Muscle of arm (tissue), 14 donors: ENCODE measurements at places on chromosomes 4 and X. TPM values are rescaled to one million over a fixed set of nuclear protein-coding genes. Genes with fewer than 3 reads are reported as not detected.

DNA sequence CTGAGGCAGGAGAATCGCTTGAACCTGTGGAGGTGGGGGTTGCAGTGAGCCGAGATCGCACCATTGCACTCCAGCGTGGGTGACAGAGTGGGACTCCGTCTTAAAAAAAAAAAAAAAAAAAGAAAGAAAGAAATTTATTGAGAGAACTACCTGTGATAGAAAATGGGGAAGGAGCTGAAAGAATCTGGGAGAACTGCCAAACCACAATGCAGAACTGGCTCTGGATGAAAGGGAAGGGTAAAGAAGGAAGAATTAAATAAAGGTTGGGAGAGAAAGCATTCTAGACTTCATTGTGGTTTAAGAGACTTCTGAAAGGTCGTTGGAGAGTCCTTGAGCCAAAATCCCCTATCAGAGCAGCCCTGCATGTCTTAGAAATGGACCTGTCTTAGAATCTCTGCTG lies 567.9 kb upstream of the HTR2C start:
- DNase-seq: no peak

DNA sequence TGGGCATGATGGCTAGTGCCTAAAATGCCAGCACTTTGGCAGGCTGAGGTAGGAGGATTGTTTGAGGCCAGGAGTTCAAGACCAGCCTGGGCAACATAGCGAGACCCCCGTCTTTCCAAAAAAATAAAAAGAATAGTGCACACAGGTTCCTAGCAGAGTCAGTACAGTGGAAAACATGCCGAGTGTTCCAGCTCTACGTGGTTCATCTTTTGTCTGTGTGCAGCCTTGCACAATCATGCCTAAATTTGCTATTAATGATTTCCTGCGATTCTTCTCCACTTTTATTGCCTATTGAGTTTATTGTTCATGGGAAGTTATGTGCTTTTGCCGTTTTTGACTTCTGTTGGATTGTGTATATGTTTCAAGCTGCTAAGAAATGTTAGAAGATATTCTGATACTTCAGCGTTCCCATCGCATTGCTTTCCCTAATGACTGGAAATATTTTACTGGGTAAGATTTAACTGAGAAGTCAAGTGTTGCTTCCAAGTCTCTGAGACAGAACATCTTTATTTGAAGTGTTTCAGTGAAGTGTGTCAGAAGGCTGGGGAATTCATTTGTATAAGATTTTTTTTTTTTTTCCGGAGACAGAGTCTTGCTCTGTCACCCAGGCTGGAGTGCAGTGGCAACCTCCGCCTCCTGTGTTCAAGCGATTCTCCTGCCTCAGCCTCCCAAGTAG lies 11.3 kb downstream of the DOCK11 start:
- DNase-seq: no peak

DNA sequence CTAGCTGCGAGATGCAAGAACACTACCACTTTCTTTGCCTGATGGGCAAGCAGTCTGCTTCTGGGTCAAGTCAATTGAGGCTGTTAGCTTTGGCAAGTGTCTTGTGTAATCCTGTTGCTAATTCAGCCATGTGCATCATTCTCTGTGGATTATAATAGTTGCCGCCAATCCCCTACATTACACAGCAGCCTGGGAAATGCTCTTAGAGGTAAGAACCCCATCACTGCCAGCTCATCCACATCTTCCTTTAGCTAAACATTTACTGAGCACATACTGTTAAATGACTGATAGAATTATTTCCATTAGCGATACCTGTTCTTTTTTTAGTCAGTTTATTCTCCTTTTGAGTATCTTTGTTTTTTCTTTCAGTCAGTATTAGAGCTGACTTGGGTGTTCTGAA lies 116.2 kb downstream of the CBR4 start:
- no peak for DNase-seq

DNA sequence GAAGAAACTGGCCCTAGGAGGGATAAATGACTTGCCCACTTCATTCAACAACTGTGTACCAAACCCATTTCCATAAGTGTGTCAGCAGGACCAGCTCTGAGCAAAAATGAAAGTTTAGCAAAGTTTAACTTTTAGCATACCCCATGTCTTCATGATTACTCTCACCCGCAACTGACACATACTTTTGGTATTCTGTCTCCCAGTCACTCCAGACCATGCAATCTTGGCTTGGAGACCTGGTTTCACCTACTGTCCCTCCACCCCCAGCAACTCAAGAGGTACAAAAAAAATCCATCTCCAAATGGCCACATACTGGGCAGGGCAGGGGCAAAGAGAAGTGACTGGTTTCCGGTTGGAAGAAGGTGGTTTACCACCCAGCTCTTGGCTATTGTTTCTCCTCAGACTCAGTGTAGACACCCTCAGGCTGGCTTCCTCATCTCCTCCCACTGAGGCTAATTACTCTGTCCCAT lies 79.8 kb downstream of the RLIM start:
- DNase-seq: no peak

- peak; percentile 53 for DNase-seq
Measured at GRCh38 chrX:9341291-9342201, 123.3 kb upstream of the TBL1X start.

- no peak for DNase-seq
Measured at GRCh38 chr4:18056030-18056429, 34.5 kb upstream of the LCORL start.

GRCh38 chr4:98680806-98681205 lies 22.4 kb upstream of the TSPAN5 start:
- no peak for DNase-seq

GRCh38 chr4:61201561-61201960 lies 1.4 kb downstream of the ADGRL3 start:
- DNase-seq: no peak

DNA sequence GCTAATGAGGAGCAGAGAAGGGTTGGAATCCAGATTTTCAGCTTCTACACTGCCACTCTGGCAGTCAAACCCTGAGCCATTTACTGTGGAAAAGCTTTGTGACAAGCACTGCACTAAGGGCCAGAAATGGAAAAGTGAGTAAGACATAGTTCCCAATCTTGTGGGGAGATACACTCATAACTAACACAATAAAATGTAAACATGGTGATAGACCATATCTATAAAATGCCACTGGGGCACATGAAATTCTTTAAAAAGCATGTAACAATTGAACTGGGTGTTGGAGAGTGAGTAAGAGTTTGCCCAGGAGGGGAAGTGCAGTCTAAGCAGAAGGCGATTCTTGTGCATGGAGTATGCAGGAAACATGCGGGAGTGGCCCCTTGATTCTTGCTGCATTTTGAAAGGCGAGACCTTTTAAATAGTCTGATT lies 32.0 kb upstream of the ANXA5 start:
- no peak for DNase-seq

DNA sequence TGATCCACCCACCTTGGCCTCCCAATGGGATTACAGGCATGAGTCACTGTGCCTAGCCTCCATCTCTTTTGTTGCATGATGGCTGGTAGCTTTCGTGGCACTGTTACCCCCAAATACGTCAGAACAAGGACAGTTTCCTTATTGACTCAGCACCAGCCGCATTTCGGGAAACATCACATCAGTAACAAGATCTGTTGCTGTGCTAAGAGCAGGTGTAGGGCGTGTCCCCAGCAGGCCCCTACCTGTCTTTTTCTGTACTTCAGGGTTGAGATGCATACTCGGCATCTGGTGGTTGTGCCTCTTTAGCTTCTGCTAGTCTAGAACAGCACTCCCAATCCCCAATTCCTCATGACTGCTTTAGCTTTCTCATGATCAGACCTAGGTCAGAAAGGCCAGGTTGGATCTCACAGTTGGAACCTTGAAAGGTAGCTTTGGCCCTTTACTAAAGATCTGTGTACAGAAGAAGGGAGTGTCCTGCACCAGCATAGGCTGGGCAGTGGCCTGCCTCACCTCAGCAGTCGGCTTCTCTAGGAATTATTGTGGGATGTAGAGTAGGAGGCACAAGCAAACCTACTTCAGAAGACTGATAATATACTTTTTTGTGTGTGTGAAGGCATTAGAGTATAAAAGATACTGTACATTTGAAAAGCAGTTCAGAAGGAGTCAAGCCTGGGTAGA lies 36.8 kb downstream of the NSD2 start:
- DNase-seq: no peak

DNA sequence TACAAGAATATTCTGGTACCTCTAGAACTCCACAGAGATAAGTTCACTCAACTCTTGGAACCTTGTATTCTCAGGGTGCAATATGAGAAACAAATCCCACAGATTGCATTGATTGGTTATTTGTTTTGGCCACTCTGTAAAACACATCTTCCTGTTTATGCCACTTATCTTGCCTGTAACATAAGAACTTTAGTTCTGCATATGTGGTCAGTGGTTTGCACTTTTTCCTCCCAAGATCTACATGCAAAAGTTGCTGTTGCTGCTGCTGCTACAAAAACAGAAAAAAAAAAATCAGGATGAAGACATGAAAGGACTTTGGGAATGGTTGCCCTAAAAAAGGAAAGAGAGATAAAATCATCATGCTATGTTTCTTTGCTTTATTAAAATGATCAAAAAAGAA lies 9.6 kb downstream of the ODAPH start:
- DNase-seq: no peak

GRCh38 chr4:8817813-8818062 lies 53.9 kb downstream of the HMX1 start:
- DNase-seq: no peak

DNA sequence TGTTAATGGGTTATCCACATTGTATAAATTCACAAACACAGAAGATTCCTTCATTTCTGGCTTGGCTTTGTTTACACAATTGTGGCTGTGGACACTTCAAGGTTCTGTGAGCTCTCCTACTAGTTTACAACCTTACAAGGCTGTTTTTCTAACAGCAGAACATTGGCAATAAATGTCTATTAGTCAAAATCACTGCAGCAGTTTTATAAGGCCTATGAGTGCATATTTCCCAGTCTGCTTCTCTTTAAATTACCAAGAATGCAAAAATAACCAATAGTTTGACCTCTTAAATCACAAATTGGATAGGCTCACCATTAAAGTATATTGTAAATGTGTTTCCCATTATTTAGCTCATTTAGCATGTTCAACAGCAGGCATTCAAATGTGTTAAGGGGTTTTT lies 239.2 kb downstream of the DKK2 start:
- no peak for DNase-seq

DNA sequence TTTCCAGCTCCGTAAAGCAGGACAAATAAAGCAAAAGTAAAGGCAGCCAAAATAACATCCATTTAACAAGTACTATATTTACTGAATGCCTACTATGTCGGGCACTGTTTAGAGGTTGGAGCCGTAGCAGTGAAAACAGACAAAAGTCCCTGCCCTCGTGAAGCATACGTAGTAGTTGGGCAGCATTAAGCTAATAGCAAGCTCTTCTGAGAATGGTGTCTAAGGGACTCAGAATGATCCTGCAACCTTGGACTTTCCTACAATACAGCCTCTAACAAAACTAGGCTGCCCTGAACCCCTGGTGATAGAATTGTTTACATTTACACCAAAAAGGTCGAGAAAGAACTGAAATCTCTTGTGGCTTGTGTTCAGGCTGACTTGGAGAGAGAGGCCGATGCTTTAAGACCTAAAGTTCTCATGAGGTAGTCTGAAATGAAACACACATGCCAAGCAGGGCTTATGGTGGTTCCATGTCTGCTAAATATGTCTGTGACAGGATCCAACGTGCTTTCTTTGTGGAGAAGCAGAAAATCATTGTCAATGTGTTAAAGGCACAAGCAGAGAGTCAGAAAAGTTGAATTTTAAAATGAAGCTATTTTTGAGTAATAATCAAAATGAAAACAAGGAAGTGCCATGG lies 898 bp upstream of the PDGFC start:
- DNase-seq: no peak

DNA sequence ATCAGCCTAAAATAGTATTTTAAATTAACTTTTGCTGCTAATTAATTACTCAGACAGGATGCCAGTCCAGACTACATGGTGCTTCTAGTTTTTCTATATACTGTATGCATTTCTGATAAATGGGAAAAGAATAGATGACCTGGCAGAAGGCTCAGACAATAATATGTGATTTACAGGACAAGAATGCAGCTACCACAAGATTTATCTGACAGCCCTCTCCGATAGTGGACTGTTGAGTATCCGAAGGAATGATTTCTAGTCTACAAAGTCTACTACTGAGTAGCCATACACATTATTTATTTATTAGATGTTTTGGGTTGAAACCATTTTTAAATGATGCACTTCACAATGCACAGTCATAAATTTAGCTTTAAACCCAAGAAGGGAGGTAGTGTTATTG lies 212.8 kb downstream of the MAB21L2 start:
- DNase-seq: no peak

- DNase-seq: no peak
Measured at GRCh38 chr4:99828477-99828876, 11.8 kb downstream of the DAPP1 start.

DNA sequence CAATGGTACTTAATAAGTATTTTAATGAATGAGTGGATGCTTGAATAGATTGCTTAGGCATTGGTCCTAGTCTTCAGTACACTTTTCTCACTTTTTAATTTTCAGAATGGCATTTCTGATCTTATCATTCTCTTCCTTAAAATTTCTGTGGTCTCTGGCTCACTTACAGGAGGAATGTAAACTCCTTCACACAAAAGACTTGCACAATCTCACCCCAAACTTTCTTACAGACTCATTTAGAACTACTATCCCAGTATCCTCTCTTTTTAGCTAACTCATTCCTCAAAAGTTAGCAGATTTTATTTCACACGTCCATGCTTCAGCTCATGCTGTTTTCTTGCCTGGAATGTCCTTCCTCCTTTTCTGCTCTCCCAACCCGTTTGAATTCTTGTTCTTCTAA lies 350.1 kb downstream of the GRXCR1 start:
- no peak for DNase-seq

GRCh38 chr4:56086073-56086541 lies 137.4 kb downstream of the CEP135 start:
- no peak for DNase-seq

GRCh38 chr4:79609817-79610216 lies 201.8 kb upstream of the GK2 start:
- DNase-seq: no peak

DNA sequence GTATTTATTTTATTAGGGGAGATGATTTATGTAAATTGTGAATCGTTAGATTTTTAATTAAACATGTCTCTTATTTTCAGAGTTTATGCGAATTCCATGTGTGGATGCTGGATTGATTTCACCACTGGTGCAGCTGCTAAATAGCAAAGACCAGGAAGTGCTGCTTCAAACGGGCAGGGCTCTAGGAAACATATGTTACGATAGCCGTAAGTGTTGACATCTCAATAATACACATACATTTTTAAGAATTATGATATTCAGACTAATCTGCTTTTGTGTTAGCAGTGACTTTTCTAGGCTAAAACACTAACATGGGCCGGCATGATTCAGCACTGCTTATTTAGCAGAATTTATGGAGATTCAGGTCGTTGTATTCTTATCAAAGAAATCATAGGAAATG lies 91.2 kb downstream of the RAP1GDS1 start:
- DNase-seq: no peak

TRPC3 gene
- polyA plus RNA-seq: not detected

PPAT gene
- polyA plus RNA-seq: 12.2 TPM

METTL14 gene
- polyA plus RNA-seq: 37.0 TPM

MAGEB17 gene
- polyA plus RNA-seq: 0.13 TPM

MAB21L2 gene
- polyA plus RNA-seq: not detected

EIF4E gene
- polyA plus RNA-seq: 69.9 TPM

RHOH gene
- 1.6 TPM for polyA plus RNA-seq

HS3ST1 gene
- 0.16 TPM for polyA plus RNA-seq

ACOT9 gene
- polyA plus RNA-seq: 76.3 TPM

GSX2 gene
- not detected for polyA plus RNA-seq

LPAR4 gene
- polyA plus RNA-seq: 34.1 TPM
